ENCODE measurements at places on chromosomes 6 and 20.
A peak's percentile ranks its signal among the peaks of the same experiment; 100 is the strongest.

DNA sequence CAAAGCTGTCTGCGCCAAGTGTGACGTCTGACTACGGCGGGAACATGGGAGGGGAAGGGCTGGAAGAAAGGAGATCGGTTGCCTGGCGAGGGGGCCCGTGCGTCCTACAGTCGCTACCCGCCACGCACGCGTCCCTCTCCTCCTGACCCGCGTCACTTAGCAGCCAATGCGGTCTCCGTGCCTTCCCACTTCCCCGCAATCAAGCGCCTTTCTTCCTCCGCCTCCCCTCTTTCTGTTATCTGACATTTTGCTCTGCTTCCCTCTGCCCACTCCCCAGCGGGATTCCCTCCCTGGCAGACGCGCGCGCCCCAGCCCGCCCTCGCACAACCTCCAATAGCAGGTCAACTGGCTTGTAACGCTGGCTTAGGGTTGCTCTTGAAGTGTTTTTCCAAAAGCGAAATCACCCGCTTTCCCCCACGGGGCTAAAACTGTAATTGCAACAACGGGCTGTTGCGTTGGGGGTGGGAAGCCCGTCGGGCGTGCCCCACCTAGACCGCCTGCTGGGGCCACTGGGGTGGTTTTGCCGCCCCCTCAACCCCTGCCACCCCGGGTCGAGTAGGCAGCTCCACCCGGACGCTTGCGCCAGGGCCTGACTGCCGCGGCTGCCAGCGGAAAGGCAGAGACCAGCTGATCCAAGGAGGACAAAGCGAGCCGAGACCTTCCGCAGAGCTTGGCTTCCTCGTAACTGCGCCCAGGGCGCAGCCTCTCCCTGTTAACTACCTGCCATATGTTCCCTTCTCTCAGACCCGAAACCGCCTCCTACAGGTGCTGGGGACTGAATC, 6.2 kb upstream of the SOX4 start:
- no peak for DNase-seq

DNA sequence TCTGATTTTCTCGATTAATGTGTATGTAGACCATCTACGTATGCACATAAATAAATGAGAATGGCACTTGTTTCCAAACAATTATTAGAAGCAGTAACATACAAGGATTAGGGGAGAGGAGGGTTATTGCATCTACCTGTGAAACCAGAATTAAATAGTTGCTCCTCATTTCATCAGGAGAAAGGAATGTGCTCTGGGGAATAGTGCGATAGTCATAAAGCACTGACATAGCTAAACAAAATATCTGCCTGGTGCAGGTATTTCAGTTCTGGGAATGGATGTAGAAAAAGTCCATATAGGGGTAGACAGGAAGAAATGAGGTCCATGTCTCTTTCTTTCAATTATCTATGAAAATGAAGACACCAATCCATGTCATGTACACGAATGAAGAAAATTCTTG, 1.6 kb upstream of the ID4 start:
- DNase-seq, result no peak

DNA sequence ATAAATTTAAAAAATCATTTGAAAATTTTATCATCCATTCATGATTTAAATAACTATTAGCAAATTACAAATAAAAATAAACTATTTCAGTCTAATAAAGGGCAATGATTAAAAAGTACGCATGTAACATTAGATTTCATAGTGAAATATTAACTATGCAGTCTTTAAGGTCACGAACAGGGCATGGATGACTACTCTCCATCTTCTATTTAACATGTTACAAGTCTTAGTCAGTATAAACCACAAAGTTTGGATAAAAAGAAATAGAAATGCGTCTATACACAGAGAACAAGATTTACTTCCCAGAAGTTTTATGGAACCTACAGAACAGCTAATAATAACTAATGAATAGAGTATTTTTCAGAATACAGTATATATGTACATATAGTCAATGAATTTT, 1016.0 kb downstream of the EYS start:
- DNase-seq, result no peak

GRCh38 chr6:159059885-159060506, 15.2 kb upstream of the TAGAP start:
- no peak for DNase-seq

DNA sequence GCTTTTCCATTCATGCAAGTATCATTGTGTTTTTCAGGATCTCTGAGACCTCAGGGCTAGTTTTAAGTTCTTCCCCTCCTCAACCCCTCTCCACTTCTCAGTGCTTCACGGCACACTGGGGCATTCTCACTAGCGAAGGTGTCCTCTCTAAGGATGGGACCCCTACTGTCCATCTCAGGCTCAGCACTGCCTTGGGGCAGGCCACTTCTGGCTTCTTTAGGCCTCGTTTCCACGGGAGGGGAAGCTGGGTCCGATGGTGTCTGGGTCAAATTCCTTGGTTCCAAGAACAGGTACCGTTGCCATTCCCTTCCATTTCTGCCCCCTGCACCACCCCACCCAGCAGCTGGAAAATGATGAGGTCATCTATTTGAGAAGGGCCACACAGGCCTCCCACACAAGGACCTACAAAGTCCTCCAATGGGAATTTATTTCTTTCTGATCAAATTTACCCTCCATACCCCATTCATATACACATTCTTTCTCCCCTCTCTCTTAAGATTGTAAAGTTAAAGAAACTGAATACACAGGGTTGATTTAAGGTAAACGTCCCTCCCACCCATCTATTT, 17.2 kb downstream of the GNAS start:
- no peak for DNase-seq

- DNase-seq, result no peak
Measured at GRCh38 chr6:110392727-110393126, 22.6 kb downstream of the DDO start.

DNA sequence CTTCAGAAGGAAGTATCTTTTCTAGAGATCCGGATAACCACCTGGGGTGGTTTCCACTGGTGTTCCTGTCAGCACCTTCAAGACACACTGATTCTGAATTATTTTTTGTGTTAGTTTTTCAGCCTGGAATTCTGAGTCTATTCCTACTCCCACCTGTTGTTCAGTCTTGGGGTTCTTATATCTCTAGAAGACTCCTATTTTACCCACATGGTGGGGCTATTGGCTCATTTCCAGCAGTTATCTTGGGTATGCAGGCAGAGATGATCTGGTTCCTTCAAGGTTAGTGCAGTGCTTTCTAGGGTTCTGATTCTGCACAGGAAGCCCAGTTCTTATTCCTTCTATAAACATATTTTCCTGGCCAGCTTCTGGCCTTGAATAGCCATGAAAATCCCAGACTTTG, 175.6 kb upstream of the PDE7B start:
- peak; percentile 1 for DNase-seq

GRCh38 chr6:47722194-47722593, 23.8 kb downstream of the ADGRF4 start:
- DNase-seq, result no peak

- DNase-seq, result no peak
Measured at GRCh38 chr6:160129881-160130615, 8.4 kb downstream of the SLC22A1 start.

GRCh38 chr20:33787253-33787891, 23.8 kb upstream of the CHMP4B start:
- no peak for DNase-seq

DNA sequence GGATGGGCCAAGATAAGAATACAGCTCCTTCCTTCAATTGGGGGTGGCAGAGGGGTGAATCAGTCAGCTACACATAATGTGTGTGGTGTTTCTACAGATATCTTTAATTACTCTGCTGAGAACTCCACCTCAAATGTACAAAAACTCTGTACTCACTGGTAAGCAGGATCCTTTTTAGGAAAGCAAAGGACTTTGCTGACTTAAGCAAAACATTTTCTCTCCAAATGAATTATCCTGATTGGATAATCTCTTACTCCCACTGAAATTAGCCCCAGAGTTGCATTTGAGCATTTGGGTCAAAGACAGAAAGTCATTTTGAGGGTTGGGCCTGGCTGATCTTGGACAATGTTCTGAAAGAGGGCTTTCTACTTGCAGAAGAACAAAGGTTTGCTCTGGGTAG, 13.4 kb downstream of the HLA-G start:
- no peak for DNase-seq

Data from activated CD4-positive, alpha-beta T cell treated with anti-CD3 and anti-CD28 coated beads, Interleukin-2, amount 50 U/mL, for 4 hours (primary cell).